Muscle of back (tissue), 13 donors: ENCODE measurements at places on chromosomes 1 and 21. TPM values are rescaled to one million over a fixed set of nuclear protein-coding genes. Genes with fewer than 3 reads are reported as not detected.

GRCh38 chr1:55420929-55421716 is 206.0 kb upstream of the USP24 start:
- no peak for DNase-seq

- no peak for DNase-seq
These were observed 266.6 kb upstream of the SGIP1 start for GRCh38 chr1:66267201-66267940.

GRCh38 chr21:37273440-37273839 is 6.3 kb upstream of the VPS26C start:
- no peak for DNase-seq

- DNase-seq = no peak
These were observed 7.5 kb downstream of the MMEL1 start for GRCh38 chr1:2625311-2625710.

The TTLL10 gene
- polyA plus RNA-seq = not detected

DNA sequence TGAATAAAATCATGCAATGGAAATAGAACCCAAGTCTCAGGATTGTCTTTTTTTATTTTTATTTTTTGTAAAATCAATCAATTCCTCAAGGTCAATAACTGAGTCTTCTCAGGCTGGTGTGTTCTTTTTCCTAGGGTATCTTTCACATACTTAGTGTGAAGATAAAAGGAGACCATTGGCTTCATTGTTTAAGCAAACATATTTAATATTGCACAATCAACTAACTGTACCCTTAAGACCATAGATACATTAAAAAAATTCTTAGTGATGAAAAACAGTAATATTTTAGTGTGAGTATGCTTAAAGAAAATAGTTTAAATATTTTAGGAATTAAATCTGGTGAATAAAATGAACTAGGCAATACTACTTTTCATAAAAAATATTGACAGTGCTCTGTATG is 31.4 kb downstream of the PDE4B start:
- DNase-seq = no peak

The CYP4A22 gene
- polyA plus RNA-seq = not detected

DNA sequence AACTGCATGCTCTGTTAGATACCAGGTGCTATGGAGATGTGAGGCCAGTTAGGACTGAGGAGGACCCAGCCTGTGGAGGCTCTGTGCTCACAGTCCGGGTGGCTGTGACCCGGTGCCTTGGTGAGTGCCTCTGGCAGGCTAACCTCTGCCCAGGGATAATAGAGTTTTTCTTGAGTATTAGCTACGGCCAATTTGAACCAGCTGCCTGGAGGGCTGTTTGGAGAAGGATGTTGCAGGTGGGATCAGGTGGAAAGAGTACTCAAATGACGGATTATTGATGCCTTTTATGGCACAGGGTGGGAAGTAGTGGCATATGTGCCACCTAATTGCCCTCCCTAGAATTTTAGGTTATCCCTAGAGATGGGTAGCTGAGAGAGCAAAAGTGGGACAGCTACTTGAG is 182.7 kb downstream of the GRIK3 start:
- no peak for DNase-seq

- no peak for DNase-seq
These were observed 11.8 kb downstream of the TFF3 start for GRCh38 chr21:42303443-42303842.

- DNase-seq = no peak
These were observed 43.9 kb upstream of the ITPKB start for GRCh38 chr1:226782845-226783601.

The AQP10 gene
- not detected for polyA plus RNA-seq

DNA sequence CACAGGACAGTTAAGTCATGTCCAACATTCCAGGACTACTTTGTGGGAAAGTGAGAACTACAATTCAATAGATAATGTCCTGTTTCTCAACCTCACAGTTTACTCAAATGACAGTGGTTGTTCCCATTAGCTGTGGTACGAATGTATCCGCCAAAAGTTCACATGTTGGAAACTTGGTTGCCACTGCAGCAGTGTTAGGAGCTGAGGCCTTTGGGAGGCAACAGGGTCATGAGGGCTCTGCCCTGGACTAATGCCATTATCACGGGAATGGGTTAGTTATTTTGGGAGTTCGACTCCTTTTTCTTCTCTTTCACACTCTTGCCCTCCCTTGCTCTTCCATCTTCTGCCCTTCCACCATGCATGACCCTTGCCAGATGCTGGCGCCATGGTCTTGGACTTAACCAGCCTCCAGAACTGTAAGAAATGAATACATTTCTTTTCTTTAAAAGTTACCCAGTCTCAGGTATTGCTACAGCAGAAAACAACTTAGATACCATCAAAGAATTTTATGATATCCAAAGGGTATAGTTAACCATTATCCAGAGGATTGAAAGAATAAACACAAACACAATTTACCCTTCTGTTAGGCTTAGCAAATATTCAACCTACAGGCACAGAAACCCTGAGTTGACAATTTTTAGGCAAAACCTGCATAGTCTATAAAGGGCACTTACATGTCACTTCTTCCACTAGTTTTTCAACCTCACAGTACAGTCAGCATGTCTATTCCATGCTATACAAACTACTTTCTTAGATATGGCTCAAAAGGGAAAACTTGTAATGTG is 7.4 kb downstream of the BCL10 start:
- no peak for DNase-seq

DNA sequence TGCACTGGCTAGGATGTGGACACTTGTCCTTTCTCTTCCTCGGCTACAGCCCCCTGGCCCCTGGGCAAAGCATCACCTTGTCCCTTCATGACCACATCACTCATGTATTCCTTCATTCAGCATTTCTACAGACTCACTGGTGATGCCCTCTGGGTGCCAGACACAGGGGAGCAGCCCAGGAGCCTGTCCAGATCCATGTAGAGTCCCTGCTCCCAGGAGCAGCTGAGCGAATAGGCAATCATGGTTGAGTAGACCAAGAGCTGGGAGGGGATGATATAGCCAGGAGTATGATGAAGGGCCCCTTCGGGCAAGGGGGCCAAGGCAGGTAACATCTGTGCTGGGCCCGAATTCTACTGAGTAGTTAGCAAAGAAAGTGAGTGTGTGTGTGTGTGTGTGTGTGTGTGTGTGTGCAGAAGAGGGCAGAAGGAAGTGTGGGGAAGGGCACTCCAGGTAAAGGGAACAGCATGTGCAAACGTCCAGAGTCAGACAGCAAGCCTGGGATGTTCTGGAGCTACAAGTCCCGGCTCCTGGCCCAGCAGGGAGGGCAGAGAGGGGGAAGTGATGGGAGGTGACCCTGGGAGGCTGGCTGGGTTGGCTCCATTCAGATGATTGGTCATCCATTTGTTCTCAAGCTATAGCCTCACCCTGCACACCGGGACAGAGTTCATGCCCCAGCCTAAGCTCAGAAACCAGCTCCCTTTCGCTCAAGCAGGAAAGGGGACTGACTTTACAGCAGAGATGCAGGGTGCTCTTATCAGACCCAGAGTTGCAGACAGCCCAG is 21.0 kb upstream of the PIK3CD start:
- no peak for DNase-seq

The KCND3 gene
- 1.4 TPM for polyA plus RNA-seq

The TXNDC12 gene
- 30.4 TPM for polyA plus RNA-seq

DNA sequence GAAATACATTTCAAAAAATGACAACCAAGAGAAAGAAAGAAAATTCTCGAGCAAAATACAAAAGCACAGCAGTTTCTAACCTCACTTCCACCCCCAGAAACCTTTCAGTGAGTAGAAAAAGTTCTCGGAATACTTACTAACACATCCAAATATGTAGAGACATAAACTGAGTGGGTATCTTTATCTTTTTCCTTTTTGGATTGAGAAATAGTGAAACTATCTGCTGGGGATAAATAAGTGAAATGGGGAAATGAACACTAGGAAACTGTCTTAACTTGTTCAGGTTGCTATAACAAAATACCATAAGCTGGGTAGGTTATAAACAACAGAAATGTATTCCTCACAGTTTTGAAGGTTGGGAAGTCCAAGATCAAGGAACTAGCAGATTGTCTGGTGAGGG is 72.0 kb downstream of the VCAM1 start:
- DNase-seq = no peak

- DNase-seq = peak; percentile 14
These were observed 1.2 kb upstream of the CD1D start for GRCh38 chr1:158179301-158180041.

The ADORA3 gene
- 0.54 TPM for polyA plus RNA-seq

The KRTAP19-3 gene
- not detected for polyA plus RNA-seq

The TNFRSF18 gene
- polyA plus RNA-seq = 4.1 TPM

- DNase-seq = peak; percentile 64
These were observed 43.2 kb upstream of the BACE2 start for GRCh38 chr21:41124641-41125201.

GRCh38 chr1:45585496-45586075 is 1.7 kb downstream of the NASP start:
- DNase-seq = no peak

DNA sequence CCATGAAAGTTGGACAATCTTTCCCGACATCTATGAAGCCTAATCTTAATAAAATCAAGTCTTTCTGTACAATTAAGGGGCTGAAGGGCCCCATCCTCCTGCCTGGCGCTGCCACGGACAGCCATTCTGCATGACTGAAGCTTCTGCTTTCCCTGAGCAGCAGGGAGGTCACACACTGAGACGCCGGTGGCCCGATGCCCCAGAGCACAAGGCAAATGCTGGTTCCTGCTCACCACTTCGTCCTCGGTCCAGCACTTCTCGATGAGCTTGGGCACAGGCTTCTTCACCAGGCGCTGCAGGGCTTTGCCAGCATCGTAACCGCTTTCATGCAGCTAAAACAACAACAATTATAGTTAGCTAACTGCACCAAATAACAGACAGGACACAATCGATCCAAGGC is 147.8 kb downstream of the SLC45A1 start:
- no peak for DNase-seq

- no peak for DNase-seq
These were observed 88.4 kb upstream of the LPGAT1 start for GRCh38 chr1:211918843-211919414.

- no peak for DNase-seq
These were observed 24.2 kb downstream of the ARHGEF10L start for GRCh38 chr1:17563494-17564281.

- no peak for DNase-seq
These were observed 132.8 kb downstream of the TNFSF18 start for GRCh38 chr1:172917972-172918371.

DNA sequence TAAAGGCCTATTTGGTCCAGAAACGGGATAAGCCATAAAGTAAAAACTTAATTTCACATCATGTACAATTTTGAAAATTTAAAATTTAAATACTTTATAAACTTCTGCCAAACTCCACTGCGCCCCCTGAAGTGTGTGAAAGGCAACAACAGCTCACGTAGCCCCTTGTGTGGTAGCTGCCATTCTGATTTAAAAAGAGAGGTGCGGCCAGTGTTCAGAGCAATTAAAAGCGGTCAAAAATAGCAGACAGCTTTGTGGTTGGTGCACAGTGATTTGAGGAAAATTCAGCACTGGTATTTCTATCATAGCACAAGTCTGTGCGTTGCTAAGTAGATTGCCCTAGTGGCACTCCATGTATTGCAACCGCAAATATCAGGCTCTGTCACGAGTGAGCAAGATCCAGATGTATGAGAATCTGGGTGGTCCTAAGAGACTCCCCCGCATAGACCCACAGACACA is 122.5 kb downstream of the ATG4C start:
- no peak for DNase-seq

DNA sequence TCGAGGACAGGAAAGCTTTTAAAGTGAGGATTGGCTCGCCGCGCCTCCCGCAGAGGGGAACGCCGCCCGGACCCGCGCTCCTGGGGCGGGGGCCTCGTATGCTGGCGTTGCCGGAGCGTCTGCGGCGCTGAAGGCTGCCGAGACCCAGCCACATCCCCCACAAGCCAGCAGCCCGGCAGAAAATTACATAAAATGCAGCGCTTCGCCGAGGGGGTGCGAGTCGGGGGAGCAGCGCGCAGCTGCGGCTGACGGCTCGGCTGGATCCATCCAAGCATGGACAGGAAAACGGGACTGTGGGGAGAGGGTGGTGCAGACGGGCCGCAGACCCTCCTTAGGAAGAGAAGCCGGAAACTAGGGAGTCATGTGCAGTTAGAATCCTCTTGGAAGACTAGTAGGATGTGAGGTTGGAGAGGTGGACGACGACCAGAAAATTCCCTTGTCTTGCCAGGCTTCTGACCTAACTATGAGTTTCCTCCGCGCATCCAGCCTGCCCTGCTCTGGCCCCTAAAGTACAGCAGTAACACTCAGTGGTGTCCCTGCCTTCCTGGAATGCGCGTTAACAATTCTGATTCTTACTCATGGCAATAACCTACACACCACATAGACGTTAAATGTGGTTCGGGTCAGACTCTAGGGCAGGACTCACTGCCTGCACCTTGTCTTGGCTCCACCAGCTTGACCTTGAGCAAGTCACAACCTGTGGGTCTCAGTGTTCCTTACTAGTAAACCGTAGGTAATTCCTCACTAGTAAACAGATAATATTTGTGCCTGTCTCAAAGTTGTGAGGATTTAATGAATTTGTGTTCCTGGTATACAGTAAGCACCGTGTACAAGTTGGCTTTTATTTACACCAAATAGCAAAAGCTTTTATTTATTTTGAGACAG is 953 bp upstream of the BRWD1 start:
- DNase-seq = peak; percentile 92

GRCh38 chr1:237864338-237865244 is 26.1 kb downstream of the ZP4 start:
- DNase-seq = peak; percentile 64

The SPRR2A gene
- not detected for polyA plus RNA-seq

The LCE3D gene
- polyA plus RNA-seq = not detected

The MAP3K21 gene
- 0.30 TPM for polyA plus RNA-seq

DNA sequence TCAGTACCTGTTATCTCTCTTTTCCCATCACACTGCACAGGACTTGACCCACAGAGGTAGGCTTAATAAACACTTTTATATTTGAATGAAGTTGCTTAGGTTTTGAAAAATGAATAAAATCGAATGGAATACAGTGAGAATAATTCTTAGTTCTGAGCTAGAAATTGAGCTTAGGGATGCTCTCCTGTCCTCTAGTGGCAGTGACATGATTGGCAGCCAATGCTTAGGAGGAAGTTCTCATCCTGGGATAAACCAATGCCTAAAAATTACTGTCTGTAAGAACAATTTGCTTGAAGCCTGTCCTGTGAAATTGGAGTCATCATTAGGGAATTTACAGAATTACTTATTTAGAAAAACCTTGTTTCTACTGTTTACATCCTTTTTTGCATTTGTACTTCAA is 21.3 kb upstream of the CYP4X1 start:
- no peak for DNase-seq

The C1orf87 gene
- polyA plus RNA-seq = 0.75 TPM

DNA sequence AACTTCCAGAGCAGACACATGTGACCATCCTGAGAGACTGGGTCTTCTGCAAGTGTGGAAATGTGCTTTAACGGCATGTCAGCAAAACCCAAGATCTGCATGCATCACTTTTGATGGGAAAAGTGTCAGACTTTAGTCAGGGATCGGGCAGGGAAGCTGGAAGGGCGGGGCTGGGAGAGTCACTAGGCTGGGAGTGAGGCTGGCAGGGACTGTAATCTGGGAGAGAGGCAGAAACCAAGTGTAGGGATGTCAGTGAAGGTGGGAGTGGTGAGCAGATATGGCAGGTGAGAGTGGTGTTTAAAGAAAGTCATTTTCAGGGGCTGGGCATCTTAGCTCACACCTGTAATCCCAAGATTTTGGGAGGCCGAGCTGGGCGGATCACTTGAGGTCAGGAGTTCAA is 11.3 kb downstream of the CDA start:
- no peak for DNase-seq

The MYOG gene
- 409 TPM for polyA plus RNA-seq

The NOS1AP gene
- 0.45 TPM for polyA plus RNA-seq
